ENCODE measurements at places on chromosomes 6 and 20.

DNA sequence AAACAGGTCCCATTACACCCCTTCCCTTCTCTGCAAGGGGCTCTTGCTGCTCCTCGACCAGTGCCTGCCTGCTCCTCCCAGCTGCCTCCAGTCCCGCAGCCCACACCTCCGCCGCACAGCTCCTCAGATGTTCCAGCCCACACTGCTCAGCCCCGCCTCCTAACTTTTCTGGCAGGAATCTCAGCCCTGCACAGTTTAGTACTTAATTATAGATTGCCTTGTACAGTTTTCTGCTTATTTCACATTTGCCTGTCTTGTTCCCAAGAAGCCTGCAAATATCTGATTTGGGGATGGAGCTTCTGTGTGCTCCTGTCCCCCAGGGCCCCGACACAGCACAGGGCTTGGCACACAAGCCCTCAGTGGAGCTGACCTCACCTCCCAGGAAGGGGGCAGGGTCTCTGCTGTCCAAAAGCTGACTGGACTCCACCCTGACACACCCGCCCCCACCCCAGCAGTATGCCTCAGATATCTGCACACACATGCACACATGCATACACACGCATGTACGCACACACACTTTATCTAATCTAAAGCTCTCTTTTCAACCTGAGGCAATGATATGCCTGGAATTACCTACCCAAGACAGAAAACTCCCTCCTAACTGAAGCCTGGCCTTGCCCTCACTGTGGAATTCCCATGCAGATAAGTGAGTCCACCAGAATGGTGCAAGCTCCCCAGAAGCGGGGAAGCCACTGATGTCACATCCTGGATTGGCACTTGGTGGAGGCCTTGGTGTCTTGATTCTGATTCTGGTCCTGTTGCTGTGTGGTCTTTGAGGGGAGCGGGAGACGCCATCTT lies 1.2 kb upstream of the PNPLA1 start:
- DNase-seq = no peak

DNA sequence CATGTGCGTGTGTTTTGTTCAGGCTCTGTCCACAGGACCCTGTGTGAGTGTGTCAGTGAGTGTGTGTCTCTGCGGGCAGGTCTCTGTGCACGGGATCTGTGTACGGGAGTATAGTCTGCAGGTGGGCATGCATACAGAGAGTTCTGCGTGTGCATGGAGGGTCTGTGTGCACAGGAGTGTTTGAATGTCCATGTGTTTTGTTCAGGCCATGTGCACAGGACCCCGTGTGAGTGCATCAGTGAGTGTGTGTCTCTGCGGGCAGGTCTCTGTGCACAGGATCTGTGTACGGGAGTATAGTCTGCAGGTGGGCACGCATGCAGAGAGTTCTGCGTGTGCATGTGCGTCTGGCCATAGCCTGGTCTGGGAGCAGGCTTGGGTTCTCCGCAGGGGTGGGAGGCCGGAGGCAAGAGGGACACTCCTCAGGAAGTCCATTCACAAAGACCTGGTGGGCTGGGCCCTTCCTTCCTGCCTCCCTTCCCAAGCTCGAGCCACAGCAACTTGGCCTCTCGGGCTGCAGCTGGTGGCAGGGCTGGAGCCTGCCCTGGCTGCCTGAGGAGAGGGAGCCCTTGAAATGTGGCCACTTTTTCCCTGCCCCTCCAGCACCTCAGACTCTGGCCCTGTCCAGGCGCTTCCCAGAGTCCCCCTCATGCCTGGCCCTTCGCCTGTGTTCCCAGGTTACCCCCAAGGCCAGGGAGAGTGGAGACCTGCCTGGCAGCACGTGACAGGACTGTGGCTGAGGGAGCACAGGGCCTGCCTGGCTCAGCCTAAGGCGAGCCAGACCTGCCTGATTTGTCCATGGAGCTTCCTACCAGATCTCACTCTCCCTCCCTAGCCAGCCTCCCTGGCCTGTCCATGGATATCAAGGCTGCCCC lies 6.8 kb downstream of the HSPA12B start:
- DNase-seq = no peak

DNA sequence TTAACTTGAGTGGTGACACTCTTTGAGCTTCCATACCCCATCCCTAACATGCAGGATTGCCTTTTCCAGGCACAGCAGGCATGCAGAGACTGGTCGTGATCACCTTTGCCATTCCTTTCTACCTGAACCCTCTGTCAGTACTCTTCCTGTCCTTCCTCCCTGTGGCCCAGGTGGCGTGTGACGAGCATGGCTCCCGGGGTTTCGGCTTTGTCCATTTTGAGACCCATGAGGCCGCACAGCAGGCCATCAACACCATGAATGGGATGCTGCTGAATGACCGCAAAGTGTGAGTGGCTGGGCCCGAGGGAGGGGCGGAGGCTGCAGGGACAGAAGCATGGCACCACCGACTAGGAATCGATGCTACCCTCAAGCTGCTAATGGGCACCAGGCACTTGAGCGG lies 6.7 kb downstream of the PABPC1L start:
- no peak for DNase-seq

GRCh38 chr20:53716395-53716794 lies 122.8 kb upstream of the ZNF217 start:
- no peak for DNase-seq

GRCh38 chr20:57555457-57556184 lies 5.3 kb upstream of the PCK1 start:
- no peak for DNase-seq

- no peak for DNase-seq
Measured at GRCh38 chr6:31860349-31860748, 2.3 kb downstream of the NEU1 start.

DNA sequence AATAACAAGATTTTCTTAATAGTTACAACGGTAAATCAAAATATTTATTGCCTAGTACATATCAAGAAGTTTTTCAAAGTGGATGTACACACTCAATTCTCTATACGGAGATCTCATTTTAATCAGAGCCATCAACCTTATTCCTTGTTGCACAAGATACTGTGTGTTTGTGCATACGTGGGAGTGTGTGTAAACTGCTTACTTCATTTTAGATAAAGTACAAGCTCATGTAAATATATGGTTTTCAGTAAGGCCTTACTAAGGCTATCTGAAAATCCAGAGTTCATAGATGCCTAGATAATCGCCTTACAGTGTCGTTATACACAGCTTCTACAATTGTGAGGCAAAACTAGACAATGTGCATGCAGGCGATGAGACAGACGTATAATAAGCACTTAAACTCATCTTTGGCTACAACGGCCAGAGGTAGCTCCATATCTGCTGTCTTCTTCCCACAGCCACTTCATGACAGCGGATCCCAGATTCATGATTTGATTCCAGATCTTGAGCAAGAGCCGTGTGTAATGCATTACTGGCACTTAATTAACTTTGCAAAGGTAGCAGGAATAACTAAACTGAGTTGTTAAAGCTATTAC lies 2.5 kb downstream of the PERP start:
- peak; percentile 19 for DNase-seq

DNA sequence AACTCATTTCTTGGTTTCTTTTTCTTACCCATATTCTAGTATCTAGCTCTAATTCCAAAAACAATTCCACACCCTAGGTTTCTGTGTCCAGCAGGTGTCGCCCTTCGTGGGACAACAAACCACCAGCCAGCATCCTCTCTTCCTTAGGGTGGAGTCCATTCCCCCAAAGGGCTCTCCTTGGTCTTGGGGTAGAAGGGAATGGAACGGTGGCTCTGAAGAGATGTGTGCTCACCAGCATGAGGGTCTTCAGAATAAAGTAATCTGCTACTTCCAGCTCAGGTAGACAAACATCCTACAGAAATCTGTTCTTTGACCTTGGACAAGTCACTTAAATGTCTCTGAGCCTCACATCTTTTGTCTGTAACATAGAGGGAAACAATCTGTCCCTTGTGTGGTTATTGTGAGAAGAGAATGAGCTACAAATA lies 7.2 kb downstream of the HLA-DMB start:
- peak; percentile 31 for DNase-seq

DNA sequence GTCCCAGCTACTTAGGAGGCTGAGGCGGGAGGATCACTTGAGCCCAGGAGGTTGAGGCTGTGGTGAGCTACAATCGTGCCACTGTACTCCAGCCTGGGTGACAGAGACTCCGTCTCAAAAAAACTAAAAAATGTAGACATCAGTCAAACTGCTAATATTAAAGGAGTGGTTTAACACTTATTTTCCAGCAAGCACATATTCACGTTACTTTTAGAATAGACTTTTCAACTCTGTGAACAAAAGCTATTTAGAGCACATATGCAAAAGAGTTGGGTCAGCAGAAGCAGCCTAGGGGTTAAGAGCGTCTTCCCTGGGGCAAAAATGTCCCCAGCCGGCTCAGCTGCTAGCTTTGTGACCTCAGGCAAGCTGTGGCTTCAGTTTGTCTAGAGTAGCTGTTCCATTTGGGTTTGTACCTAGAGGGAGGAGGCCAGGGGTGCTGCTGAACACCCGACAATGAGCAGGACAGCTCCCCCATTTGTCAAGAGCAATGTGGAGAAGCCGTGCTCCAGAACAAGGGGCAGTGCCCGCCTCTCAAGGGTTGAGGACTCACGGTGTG lies 62.5 kb upstream of the PTGIS start:
- no peak for DNase-seq

DNA sequence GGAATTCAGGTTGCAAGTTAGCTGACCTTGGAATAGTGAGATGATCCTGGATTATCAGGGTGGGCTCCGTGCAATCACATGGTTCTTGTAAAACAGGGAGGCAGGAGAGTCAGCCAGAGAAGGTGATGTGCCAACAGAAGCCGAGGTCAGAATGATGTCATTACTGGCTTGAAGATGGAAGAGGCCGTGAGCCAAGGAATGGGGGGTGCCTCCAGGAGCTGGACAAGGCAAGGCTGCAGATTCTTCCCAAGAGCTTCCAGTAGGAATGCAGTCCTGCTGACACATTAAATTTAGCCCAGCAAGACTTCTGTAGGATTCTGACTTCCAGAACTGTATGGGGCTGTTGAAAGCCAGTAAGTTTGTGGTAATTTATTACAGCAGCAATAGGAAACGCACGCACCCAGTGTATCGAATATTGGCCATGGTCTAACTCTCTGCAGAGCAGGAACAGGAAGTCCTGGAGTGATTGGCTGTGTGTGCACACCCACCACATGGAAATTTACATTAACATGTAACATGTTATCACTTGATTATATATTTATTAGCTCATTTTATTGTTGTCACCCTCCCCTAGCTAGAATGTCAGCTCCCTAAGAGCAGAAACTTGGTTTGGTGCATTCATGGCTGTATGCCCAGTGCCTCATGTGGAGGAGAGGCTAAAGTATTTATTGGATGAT lies 19.1 kb downstream of the SLC24A3 start:
- DNase-seq = no peak

- DNase-seq = no peak
Measured at GRCh38 chr6:34052071-34052825, 93.6 kb downstream of the GRM4 start.

GRCh38 chr20:35007891-35008290 lies 52.2 kb downstream of the MYH7B start:
- DNase-seq = no peak

DNA sequence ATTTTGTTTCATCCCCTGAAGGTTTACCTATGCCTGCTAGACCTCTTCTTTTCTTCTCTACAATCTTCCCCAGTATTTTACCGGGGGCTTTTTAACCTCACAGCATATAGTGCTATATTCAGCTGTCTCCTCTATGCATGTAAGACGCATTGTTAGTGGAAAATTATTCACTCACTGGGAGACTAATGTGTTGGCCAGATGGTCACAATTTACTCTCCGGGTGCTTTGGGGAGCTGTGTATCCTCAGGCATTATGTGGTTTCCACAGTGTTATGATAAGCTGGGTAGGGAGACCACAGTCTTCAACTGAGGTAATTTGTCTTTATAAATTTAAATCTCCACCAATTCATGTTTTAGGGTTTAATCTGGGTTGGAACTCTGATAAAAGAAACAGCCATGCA lies 553.8 kb upstream of the PTCHD4 start:
- no peak for DNase-seq

GRCh38 chr20:29878777-29879442 lies 1378.6 kb upstream of the DEFB115 start:
- no peak for DNase-seq

- DNase-seq = no peak
Measured at GRCh38 chr6:130520221-130520620, 154.4 kb downstream of the TMEM200A start.

- DNase-seq = no peak
Measured at GRCh38 chr20:35934050-35934449, 20.3 kb downstream of the SCAND1 start.

DNA sequence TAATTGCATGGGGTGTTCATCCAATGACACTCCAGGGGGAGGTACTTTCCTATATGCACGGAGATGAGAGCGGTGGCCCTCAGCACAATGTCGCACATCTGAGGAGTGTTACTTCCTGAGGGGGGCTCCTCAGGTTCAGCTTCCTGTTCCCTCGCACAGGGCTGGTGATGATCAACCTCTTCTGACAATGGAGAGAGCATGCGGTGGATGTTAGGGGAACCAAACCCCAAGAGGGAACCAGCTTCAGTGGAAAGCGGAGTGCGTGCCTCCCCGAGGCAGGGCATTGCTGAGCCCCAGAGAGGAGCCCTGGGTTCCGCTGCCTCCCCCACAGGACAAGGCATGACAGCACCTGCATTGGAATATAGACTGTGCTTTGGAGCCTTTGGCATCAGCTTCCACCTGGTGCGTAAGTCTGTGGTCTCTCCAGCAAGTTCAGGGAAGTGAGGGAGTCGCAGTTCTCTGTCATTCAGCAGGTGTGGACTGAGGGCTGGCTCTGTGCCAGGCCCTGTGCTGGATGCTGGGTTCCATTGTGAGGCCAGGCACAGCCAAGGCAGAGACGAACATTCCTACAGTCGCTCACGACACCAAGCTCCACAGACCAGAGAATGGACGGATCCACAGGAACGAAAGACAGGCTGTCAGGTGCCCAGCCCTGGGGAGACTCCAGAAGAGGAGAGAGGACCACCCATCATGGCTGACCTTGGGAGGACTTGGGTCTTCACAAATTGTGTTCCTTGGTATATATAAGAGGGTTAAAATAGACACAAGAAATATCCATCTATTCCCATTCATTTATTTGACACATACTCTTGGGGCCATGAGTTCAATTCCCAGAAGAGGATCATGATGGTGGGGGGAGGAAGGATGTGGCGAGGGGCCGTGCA lies 3.9 kb upstream of the ZNF831 start:
- no peak for DNase-seq

GRCh38 chr6:21494505-21494904 lies 99.0 kb upstream of the SOX4 start:
- DNase-seq = no peak

- no peak for DNase-seq
Measured at GRCh38 chr6:70524721-70525286, 41.9 kb upstream of the SDHAF4 start.

Data from spinal cord (tissue), 10 donors.